NCI-H1436 (cell line): ENCODE measurements at places on chromosomes 6 and 20.
A peak's percentile ranks its signal among the peaks of the same experiment; 100 is the strongest.

GRCh38 chr20:64067733-64068307 lies 4.8 kb downstream of the TCEA2 start:
- no peak for DNase-seq

DNA sequence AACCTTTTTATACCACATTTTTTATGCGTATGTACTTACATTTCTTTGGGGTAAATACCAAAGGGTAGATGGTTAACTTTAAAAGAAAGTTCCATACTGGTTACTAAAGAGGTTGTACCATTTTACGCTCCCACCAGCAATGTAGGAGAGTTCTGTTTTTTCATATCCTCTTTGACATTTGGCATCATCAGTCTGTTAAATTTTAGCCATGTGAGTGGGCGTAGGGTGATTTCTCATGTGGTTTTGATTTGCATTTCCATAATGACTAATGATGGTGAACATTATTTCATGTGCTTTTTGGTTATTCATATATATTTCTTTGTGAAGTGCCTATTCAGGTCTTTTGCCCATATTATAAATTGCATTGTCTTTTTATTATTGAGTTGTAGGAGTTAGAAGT lies 194.2 kb downstream of the PRL start:
- DNase-seq, result no peak

DNA sequence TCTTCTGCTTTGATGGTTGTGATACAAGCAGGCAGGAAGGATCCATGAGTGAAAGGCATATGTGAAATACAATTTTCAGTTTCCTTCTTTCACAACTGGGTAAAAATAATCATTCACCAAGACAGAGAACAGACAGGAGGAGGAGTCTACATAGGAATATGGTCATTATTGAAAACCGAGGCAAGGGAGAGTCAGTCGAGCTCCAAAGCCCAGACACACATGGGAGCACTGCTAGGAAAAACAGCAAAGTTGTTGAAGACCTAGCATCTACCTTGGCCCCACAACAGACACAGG lies 260.6 kb downstream of the ERMARD start:
- DNase-seq, result no peak

GRCh38 chr6:14985366-14985765 lies 260.5 kb upstream of the JARID2 start:
- DNase-seq, result no peak

GRCh38 chr6:166545156-166546034 lies 41.1 kb downstream of the RAMACL start:
- DNase-seq, result no peak

DNA sequence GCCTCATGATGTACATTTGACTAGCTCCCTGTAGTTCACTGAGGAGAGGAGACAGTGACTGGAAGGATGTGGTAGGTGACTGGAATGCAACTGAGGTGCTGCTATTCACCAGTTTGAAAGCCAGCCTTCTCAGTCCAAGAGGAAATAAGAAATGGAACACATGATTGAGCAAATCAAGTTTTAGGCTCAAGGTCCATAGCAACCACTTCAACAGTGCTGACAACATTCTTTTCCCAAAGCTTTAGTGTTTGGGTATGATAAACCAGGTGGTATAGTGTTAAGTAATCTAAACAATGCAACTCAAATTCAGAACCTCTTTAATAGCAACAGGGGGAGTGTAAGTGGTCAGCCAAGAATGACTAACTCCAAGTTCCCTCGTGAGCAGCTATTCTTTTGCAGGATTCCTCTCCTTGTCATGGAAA lies 9.2 kb downstream of the ZHX3 start:
- DNase-seq, result no peak

- no peak for DNase-seq
These were observed 124.0 kb upstream of the STXBP5 start for GRCh38 chr6:147080225-147080624.

DNA sequence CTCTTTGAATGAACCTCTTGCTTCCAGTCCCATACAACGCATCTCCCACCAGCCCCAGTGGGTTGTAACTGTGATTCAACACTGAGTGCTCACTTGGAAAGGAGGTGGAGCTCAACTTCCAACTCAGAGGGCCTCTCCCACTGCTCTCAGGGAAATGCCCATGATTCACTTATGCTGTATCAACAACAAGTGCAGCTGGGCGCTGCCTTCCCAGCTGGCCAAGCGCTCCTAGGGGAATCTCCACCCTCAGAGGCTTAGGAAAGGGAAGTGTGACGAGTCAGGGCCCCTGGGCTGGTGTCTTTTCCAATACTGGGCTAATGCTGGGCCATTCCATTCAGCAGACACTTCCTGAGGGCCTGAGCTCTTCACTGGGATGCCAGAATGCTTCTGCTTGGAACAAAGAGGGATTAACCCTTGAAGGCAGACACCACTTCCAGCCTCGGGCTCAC lies 8.1 kb upstream of the OCSTAMP start:
- no peak for DNase-seq

GRCh38 chr20:13515796-13516558 lies 122.8 kb downstream of the TASP1 start:
- no peak for DNase-seq

DNA sequence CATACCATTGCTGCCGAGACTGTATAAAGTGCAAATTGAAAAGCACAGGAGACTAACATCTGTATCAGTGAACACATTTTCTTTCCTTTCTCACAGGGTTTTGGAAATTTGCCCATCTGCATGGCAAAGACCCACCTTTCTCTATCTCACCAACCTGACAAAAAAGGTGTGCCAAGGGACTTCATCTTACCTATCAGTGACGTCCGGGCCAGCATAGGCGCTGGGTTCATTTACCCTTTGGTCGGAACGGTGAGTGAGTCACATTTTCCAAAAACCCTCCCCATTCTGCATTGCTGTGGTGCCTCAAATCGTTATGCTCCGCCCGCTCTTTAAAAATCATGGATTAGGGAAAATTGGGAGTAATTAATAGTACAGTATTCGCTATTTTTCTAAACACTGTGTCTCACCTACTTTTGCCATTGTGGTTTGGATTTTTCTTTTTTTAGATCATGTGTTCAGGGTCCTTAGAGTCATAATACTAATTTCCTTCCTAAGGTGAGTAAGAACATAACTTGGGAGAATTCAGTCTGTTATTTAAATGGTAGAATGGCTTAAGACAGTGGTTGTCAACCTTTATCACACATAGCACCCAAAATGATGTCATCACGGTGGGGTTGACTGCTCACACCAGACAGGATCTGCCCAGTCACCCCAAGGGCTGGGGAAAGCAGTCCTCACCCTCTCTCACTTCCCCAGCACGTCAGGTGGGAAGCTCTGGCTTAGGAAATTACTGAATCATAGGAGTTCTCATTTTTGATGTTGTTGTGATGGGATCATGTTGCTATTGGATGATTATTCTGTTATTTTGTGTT lies 171.6 kb downstream of the MTHFD1L start:
- no peak for DNase-seq

DNA sequence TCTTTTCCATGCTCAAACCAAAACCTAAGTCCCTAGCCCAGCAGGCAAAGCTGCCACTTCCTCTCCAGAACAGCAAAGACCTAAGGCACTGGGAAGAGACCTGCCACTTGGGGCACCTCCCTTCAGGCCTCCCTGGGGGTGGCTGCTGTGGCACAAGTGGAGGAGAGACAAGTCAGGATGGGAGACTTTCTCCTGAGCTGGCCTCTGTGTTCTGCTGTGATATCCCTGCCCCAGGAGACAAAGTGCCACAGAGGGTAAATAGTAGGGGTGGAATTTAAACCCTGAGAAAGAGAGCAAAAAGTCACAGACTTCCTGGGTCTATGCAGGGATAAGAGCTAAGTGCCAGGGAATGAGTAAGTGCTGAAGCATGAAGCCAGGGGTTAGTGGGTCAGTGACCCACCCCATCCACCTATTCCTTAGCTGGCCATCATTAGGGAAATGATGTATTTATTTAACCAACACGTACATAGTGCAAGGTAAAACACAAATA lies 84.2 kb downstream of the MRPL14 start:
- DNase-seq, result no peak

DNA sequence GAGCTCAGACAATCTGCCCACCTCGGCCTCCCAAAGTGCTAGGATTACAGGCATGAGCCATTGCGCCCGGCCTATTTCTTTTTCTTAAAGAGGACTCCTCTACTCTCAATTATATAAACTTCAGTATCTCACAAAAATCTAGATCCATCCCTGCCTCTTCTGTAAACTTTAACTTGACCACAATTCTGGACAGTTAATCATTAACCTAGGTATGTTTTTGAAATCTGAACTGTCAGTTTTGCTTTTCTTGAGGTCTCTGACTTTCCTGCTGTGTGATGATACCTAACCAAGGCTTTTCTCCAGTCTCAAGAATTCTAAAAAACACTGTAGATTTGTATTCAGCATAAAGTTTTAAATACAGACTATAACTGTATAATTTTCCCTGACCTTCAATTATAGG lies 388.2 kb upstream of the SYNCRIP start:
- no peak for DNase-seq

DNA sequence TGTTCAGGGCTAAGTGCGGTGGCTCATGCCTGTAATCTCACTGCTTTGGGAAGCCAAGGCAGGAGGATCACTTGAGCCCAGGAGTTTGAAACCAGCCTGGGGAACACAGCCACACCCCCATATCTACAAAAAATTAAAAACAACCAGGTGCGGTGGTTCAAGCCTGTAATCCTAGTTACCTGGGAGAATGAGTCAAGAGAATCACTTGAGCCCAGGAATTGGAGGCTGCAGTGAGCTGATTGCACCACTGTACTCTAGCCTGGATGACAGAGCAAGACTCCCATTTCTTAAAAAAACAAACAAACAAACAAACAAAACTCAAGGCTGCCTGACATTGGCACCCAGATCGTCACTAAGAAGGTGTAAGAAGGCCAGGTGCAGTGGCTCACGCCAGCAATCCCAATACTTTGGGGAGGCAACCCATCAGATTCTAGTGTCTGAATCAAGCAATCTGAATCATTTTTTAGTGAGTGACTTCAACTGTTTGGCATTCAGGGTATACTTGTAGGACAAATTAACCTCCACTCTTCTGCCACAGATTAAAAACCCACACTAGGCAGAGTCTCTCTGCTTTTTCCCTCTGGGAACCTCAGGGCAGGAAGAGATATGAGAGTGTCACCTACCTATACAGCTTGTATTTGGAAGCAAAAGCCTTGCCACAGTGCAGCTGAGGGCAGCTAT lies 6.1 kb downstream of the PLAGL2 start:
- no peak for DNase-seq

DNA sequence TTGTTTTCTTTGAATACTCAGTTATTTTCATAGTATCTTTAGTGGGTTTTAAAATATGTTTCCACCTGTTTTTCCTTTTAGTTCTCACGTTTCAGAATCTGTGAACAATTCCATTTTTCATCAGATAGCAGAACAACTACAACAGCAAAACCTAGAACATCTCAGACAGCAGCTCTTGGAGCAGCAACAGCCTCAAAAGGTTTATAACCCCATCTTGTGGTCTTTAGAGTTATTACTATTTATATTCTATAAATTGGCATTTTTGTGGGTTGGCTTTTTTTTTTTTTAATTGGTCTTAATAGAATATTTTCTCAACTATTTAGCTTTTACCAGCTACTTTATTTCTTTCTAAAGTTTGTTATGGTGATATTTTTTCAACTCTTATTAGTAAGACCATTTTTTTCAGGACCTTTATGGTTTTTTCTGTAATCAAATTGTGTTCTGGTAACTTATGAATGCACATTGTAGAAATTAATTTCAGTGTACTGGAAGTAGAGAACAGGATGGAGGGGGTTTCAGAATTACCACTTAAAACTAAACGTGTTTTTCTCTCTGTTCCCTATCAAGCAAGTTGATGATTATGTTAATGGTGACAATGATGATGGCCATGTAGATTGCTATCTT lies 72.2 kb downstream of the SCAF8 start:
- peak; percentile 9 for DNase-seq

GRCh38 chr20:10487142-10488136 lies 52.3 kb downstream of the SLX4IP start:
- DNase-seq, result no peak

DNA sequence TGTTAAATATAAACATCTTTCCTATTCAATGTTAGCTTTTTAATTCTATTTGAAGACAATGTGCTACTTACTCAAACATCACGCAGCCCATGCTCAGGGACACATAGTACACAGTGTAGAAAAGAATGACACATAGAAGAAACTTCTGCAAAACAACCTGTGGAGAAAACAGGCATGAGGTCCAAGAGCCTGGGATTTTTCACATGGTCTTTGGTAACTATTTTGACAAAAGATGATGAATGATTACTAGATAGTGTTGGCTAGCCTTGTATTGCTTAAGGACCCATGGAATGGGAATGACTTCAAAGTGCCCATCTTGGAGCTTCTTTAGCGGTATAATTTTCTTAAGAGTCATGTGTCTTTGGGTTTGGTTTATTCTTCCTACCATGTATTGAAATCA lies 15.4 kb downstream of the TMEM244 start:
- DNase-seq, result no peak

- DNase-seq, result no peak
These were observed 1.3 kb upstream of the HLA-A start for GRCh38 chr6:29941016-29941415.

GRCh38 chr6:11323666-11324452 lies 91.4 kb upstream of the NEDD9 start:
- no peak for DNase-seq

GRCh38 chr6:157060440-157060952 lies 262.8 kb downstream of the TMEM242 start:
- DNase-seq, result no peak

- DNase-seq, result no peak
These were observed 273.2 kb downstream of the CDC5L start for GRCh38 chr6:44660561-44661220.

GRCh38 chr20:35013421-35014411 lies 58.0 kb downstream of the MYH7B start:
- no peak for DNase-seq

DNA sequence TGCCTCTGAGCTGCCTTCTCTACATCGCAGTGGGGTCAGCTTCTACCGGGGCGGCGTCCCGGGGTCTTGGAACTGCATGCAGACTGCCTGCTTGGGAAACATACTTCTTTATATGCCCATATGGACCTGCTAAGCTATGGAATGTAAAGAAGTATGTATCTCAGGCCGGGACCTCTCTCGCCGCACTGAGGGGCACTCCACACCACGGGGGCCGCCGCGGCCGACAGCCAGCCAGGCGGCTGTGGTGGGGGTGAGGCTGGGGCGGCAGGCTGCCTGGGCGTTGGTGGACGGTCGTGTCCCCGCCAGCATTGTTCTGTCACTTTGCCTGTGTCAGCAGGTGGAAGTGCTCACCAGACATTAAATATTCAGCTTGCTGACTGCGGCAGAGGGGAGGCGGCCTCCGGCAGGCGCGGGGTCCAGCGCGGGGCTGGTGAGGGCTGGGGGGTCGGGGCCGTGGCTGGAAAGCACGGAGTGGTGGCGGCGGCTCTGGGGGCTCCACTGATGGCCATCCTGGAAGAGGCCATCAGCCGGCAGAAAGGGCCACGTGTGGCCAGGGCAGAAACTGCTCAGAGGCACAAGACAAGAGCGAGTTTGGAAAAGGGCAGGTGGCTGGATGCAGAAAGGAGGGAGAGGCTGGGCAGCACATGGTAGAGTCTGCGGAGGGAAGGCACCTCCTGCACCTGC lies 78.6 kb upstream of the GATA5 start:
- no peak for DNase-seq

GRCh38 chr20:10314198-10314597 lies 95.6 kb downstream of the SNAP25 start:
- no peak for DNase-seq

- peak; percentile 56 for DNase-seq
These were observed 138.7 kb upstream of the SLC24A3 start for GRCh38 chr20:19073584-19074218.

GRCh38 chr6:2471472-2471871 lies 226.1 kb upstream of the GMDS start:
- DNase-seq, result no peak
